ENCODE measurements at places on chromosomes 7 and 10.

DNA sequence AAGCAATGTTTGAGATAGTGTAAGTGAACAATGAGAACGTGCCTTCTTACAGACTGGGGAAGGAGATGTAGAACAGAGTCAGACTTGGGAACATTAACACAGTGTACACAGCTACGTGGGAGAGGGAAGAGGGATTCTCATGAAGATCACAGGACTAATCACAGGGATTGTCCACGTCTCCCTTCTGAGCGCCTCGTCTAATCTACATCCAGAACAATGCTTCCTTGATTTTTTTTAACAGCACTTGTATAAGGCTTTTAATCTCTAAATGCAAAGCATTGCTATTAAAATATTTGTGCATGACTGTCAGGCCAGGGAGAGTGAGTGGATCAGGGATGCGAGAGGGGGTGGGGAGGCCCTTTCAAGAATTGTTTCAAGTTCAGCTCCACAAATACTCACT is 62.7 kb downstream of the MET start:
- no peak for DNase-seq

- no peak for DNase-seq
Observed at GRCh38 chr10:4326647-4327046, 499.4 kb upstream of the AKR1E2 start.

- DNase-seq = no peak
Observed at GRCh38 chr7:54955696-54956420, 63.0 kb upstream of the EGFR start.

GRCh38 chr10:127871631-127872010 is 21.1 kb downstream of the CLRN3 start:
- DNase-seq = no peak

DNA sequence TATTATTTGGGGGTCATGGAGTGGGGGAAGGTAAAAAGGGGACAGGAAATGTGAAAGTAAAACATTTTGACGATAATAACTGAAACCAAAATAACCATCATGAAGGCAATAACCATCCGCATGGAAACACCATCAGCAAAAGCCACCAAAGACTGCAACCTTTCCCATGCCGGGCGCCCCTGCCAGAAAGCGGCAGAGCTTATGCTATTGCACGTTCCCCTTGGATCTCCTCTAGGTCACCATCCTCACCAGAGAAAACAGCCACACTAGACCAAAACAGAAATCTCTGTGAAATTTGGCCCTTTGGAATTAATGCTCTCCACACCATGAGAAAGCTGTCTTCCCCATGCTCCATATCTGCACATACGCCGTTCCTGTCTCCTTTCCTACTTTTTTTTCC is 31.1 kb downstream of the DRGX start:
- no peak for DNase-seq

- no peak for DNase-seq
Observed at GRCh38 chr7:2069472-2069860, 163.3 kb downstream of the MAD1L1 start.

DNA sequence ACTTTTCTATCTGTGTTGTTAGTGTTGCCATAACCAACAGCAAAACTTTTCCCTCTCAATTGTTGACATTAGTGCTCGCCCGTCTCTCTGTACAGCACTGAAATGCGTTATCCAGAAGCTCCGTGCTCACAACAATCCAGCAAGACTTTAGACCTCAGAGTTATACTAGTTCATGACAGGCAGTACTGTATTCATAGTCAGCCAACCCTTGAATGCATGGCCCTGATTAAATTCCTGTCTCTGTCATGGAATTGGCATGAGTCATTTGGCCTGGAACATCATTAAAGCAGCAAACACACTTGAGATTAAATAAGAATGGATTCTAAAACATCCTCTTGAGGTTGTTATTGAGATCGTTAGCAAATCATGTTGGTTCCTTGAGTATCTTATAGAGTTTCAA is 405.5 kb upstream of the C7orf33 start:
- DNase-seq = no peak

DNA sequence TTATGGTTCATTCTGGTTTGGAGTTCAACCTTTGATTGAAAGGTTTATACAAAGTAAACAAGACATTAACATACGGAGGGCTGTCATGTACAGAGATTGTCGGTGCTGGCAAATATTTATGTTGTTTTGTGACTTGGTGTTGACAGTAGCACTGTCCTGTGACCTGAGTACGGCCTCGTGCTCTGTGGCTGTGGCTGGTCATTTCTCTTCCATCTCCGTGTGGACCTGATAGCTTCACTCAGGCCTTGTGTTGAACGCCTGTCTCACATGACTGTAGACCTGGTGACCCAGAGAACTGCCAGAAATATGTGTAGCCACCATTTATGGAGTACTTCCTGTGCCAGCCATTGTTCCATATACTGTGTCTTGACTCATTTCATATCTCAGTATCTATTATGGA is 311.6 kb downstream of the CCDC3 start:
- DNase-seq = peak; percentile 68

GRCh38 chr7:157760004-157760730 is 423.4 kb downstream of the DNAJB6 start:
- DNase-seq = no peak

DNA sequence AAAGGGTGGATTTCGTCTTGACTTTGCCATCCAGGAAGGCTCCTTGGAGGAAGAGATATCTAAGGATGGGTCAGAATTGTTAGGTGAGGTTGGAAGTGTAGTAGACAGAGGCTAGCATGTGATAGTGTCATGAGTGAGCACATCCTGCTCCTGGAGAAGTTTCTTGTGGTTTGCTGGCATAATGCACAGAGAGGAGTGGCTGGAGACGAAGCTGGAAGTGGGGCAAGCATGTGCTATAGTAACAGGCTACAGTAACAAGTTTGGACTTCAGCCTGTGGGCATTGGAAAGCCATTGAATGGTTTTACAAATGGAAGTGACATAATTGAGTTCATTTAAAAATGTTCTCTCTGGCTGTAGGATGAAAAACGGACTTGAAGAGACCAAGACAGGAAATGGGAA is 175.6 kb upstream of the VWC2 start:
- DNase-seq = no peak

DNA sequence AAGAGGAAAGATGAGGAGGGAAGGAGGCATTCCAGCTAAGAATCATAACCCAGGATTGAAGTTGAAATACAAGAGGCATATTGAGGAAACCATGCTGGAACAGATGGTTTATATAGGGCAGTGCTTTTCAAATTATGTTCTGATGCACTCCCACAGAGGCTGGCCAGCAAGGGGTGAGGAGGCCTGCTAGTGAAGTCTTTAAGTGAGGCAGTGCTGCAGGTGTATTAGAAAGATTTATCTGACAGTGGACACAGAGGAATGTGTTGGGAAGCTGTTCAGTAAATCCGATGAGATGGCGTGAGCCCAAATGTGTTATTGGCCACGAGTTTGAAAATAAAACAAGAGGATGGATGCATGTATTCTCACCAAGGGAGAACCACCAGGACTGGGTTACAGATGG is 28.6 kb downstream of the REEP3 start:
- no peak for DNase-seq

Measured in sigmoid colon (tissue), 7 donors.